Activated effector memory CD4-positive, alpha-beta T cell treated with Interleukin-2 at 50 U/mL for 16 hours (primary cell): ENCODE measurements at places on chromosomes 16 and 17.

DNA sequence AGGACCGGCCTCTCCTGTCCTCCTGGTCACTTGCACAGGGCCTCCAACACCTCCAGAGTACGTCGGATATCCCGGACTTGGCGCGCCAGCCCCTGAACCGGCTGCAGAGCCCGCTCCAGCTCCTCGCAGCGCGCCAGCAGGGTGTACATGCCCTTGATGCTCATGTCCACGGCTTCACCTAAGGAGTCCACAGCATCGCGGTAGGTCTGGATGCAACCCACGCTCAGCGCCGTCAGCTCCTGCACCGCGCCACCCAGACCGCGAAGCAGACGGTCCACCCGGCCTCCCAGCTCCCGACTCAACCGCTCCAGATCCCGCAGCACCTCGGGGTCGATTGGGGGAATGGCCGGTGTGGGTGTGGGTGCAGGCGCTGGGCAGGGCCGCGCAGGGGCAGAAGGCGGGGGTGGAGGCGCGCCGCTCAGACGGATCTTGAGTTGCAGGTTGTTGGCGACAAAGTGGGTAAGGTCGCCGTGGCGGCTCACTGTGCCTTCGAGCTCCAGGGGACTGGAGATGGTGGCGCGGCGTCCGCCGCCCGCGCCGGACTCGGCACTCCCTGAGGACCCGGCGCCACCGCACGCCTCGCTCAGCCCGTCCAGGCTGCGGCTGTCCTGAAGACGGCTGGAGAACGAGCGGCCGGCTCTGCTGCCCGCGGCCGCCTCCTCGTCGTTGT, 804 bp downstream of the BORCS6 start:
- no peak for DNase-seq

GRCh38 chr16:87442581-87442966, 50.2 kb downstream of the ZCCHC14 start:
- DNase-seq, result no peak

- DNase-seq, result no peak
Measured at GRCh38 chr17:15377616-15378015, 36.2 kb upstream of the TEKT3 start.

GRCh38 chr17:8413328-8413727, 15.7 kb upstream of the RNF222 start:
- no peak for DNase-seq

DNA sequence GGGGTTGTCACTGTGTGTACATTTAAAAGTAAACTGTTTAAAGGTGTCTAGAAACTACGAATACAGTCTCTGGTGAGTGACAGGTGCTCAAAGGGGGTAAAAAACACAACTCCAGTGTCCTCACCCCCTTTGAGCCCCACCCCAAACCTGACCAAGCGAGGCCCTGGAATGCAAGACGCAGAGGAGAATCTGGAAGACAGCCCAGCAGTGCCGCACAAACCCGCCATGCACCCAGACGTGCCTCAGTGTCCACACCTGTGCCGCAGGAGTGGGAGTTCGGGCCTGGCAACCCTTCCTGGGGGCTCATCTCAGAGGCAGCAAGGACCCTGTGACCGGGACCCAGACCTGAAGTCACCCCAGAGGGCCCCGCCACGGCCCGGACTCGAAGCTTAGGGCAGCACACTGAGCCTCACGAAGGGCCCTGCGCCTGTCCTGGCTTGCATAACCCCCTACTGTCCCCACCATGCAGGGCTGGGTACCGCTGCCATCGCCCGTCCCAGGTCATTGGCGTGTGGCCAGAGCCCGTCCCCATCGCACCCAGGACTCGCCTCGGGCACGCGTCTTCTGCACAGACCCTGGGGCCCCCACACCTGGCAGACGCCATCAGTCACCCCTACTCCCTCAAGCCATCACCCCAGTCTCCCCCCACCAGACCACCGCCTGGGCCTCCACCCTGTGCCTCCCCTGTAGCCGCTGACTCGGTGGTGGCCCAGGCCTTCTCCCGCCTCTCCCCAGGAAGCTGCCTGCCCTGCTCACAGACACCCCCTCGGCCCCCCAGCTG, 33.0 kb upstream of the ZC3H18 start:
- DNase-seq, result no peak

GRCh38 chr17:77375917-77376651, 235.3 kb downstream of the SEC14L1 start:
- peak; percentile 72 for DNase-seq

GRCh38 chr17:59521465-59522126, 43.8 kb upstream of the DHX40 start:
- peak; percentile 24 for DNase-seq

DNA sequence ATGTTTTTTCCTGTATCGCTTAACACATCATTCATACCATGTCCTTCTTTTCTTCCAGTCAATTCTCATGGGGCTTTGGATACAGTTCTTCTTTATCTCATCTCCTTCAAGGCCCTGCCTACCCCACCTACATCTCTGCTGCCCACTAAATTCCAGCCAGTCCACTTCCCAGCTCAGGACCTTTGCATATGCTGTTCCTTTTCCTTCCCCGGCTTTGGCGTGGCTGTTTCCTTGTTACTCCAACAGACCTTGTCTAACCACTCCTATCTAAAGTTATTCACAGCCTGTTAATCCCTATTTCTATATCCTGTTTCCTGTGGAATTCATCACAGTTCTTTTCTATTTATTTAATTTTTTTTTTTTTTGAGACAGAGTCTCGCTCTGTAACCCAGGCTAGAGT, 6.6 kb upstream of the STAT3 start:
- no peak for DNase-seq

DNA sequence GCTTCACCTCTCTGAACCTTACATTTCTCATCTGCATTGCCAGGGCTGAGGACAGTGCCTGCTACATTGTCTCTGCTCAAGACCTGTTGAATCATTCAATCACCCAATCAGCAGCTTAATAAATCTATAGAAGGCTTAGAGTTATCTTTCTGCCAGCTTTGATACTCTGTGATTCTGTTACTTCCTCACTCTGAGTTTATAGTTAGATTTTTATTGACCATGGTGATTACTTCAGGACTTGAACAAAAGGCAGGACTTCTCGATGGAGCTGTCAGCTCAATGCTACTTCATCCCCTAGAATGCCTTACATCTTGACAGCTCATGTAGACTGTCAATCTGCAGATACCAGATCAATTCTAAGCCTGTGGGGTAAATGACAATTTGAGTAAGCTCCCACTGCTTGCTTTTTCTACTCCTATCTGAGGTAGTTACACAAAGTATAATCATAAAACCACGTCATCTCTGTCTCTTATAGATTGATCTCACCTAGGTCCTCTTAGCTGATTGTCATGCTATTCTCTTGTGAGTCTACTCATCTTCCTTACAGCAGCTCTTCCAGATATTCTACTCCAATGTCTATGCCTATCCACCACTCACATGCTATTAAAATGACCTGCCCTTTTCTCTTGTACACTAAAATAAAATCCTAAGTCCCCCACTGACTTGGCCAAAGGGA, 318.3 kb upstream of the CA10 start:
- no peak for DNase-seq

GRCh38 chr17:81398176-81398831, 3.0 kb downstream of the BAHCC1 start:
- no peak for DNase-seq

- no peak for DNase-seq
Measured at GRCh38 chr17:4520060-4520893, 21.6 kb downstream of the SPNS2 start.

DNA sequence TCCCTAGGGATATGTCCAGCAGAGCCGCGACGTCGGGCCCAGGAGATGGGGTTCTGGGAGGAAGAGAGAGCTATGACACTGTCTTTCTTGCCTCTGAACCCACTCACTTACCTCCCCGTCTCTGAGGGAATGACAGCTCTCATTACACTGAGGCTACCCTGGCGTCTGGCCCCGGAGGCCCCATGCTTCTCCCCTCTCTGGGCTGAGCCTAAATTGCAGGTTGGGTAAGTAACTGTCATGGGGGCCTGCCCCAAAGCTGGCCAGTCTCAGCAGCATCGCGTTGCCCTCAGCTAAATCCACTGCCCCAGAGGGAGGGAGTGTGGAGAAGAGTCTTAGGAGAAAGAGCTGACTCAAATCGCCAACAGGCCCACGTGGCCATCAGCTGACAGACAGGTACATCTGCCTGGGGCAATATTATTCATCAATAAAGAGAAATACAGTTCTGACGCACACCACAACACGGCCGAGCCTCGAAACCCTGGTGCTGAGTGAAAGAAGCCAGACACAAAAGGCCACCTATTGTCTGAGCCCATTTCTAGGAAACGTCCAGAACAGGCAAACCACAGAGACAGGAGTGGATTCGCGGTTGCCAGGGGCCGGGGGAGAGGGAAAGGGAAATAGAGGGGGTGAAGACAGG, 156.4 kb downstream of the C16orf95 start:
- DNase-seq, result no peak

DNA sequence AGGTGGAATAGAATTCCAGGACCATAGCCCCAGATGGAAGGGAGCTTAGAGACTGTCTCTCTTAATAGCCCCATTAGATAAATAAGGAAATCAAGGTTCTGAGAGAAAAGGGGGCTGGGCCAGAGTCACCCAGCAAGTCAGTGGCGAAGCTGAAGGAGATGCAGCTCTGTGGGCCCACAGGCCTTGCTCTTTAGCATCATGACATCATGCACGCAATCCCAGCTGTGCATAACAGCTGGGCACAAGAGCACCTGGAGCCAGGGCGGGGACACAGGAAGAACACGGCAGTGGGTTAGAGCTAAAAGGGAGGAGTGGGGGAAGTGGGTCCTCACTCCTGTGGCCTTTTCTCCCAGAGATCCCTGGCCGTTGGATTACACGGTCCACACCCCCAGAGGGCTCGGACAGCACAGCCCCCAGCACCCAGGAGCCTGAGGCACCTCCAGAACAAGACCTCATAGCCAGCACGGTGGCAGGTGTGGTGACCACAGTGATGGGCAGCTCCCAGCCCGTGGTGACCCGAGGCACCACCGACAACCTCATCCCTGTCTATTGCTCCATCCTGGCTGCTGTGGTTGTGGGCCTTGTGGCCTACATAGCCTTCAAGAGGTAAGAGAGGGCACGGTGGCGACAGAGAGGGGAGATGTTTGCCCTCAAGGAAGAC, 15.1 kb downstream of the NGFR start:
- DNase-seq, result no peak

GRCh38 chr16:64669573-64669972, 452.3 kb downstream of the CDH11 start:
- no peak for DNase-seq

DNA sequence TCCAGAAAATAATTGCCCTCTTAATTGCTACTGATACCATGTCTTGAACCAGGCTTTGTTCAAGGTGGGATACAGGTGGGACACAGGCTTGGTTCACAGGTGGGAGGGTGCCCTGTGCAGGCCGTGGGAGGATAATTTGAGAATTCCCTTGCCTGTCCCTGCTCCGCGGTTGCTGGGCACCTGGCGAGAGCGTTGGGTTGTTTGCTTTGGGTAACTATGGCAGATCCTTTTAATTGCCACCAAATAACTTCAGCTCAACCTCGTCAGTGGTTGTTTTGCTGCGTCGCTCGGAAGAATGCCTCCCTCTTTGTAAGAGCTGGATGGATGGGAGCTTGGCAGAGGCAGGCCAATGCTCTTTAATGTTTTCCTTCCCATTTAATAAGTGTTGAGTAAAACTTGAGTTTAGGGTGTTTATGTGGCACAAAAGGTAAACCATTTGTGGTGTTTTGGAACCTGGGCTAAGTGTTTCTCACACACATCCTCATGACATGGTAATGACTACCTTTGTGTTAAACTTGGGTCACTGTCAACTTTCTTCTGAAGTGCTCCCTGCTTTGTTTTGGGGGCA, 202.5 kb downstream of the MSI2 start:
- no peak for DNase-seq

- no peak for DNase-seq
Measured at GRCh38 chr17:82608816-82609215, 39.4 kb downstream of the WDR45B start.

- DNase-seq, result no peak
Measured at GRCh38 chr17:72697602-72698146, 394.8 kb downstream of the SLC39A11 start.

GRCh38 chr17:57108671-57109392, 23.8 kb downstream of the AKAP1 start:
- DNase-seq, result no peak

DNA sequence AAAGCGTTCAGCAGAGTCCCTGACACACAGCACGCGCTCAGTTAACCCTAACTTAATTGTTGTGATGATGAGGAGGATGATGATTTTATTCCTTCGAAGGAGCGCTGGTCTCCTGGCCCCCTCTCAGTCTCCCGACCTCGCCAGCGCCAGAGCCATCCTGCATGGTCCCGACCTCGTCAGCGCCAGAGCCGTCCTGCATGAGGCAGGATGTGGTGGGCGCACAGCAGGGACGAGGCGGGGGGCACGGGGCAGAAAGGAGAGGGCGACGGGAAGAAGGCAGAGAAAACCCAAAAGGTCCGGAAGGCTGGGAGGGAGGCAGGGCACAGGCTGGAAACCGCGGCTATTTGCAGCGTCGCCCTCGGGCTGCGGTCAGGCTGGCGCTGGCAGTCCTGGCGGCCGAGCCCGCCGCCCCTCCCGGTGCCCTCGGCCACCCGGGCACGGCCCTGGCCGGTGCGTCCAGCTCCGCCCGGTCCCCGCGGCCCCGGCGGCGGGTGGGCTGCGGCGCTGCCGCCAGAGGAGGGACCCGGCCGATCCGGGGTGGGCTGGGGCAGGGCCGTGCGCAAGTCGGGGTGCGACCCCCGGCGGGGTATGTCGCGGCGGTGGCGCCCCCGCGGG, 3.0 kb upstream of the TAC4 start:
- DNase-seq, result no peak

DNA sequence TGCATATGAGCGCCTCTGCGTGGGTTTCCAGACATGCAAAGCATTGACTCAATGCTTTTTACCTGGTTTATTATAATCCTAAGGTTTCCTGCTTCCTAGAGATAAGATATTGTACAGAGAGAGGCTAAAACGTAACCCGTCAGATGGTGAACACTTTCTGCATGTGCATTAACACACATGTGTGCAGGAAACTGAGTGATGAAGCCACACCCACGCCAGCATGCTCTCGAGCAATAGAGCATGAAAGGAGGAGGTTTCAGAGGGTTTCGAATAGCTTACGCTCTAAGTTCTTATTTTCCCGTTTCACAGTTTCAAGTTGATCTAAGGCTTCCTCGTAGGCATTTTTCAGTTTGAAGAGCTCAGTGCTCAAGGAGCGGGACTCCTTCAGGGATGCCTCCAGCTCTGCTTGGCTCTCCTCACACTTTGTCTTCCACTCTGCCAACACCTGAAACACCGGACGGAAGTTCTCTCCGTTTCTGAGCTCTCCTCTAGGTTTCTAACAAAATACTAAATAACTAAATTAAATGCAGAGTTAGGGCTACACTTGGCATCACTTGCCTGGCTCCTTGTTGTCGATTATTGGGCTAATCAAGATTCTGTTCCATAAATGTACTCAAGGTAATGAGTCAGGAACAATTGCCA, 23.2 kb downstream of the MYH3 start:
- no peak for DNase-seq

DNA sequence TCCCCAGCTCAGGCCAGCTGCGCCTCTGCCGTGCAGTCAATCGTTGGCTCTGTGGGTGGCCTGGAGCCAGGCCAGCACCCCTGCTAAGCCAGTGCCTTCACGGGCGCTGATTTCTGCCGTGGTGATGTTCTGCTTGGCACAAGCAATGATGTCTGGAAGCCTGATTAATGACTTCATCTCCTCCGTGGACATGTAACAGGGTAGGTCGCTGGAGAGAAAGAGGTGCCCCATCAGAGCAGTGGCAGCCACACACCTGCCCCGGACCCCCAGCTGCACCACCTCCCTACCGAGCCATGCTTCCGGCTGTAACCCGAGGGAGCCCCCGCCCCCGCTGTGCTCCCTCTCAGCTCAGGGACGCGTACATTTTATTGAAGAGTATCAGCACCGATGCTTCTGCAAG, 1.9 kb downstream of the ARL16 start:
- no peak for DNase-seq
